Natural killer cell (primary cell): ENCODE measurements at places on chromosomes 13 and 19.

- no peak for DNase-seq
Observed at GRCh38 chr19:55158848-55159749, 1.6 kb upstream of the TNNI3 start.

DNA sequence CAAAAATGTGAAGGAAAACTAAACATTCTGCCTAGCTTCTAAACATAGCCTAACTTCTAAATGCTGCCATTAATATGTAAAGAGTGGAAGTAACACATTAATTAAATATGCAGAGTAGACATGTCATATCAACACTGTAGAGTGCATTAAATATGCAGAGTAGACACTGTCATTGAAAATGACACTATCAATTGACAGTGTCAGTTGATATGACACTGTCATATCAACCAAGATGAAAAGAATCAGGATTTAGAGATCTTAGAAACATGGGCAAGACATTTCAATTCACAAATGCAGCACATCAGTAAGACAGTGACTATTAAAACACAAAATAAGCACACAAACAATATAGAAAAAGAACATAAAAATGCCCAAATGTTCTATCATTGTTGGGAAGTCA, 25.3 kb downstream of the ESD start:
- no peak for DNase-seq

- DNase-seq: no peak
Observed at GRCh38 chr13:90320664-90321063, 1026.8 kb upstream of the MIR17HG start.

DNA sequence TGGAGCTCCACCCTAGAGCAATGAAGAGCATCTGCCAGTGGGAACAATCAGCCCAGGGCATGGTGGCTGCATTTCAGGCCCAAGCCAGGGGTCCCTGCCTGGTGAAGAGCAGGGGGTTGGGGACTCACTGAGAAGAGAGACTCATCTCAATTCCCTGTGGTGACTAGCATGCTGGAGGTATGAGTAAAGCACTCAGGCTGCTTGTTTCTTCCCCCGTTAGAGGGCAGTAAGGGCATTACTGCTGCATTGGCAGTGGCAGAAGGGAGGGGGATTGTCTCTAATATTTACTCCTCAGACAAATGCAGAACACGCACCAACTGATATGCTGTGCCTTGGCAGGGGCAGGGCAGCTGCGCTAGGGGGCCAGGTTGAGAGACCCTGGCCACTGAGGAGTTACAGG, 329.1 kb downstream of the SLITRK5 start:
- no peak for DNase-seq

DNA sequence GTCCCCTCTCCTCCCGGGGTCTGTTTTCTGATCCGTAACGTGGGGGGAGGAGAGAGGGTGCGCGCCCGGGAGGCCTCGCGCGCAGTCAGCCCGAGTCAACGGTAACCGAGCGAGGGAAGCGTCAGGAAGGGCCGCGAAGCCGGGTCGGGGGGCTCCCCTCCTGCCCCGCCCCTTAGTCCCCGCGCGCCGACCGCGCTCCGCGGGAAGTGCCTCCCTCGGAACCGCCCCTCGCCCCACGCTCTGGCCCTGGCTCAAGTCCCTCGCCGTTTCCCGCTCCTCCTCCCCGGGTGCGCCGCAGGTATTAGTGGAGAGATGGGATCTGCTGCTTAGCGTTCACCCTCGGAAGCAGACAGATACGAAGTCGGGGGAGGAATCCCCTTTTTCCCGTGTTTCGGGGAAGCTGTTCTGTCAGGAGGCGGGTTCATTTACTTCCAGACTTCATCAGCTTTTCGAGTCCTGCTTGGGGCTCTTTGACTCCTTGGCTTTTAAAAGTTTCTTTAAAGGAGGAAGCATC, 770 bp downstream of the HNRNPM start:
- DNase-seq: peak; percentile 44

DNA sequence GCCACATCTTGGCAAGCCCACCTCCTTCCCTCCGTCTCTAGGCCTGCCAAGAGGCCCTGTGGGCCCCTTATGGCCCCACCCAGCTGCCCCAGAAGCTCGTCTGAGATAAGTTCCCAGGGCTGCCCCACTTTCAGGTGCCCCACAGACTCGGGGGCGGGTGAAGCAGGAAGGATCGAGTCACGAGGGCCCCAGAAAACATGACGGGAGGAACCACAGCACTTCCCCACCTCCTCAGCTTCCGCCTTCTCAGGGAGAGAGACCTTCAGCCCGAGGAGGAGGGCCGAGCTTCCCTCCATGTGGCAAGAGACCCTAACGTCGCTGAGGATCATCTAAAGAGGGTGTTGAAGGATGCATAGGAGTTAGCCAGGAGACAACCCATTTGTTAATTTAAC, 4.5 kb upstream of the IL12RB1 start:
- DNase-seq: peak; percentile 54

DNA sequence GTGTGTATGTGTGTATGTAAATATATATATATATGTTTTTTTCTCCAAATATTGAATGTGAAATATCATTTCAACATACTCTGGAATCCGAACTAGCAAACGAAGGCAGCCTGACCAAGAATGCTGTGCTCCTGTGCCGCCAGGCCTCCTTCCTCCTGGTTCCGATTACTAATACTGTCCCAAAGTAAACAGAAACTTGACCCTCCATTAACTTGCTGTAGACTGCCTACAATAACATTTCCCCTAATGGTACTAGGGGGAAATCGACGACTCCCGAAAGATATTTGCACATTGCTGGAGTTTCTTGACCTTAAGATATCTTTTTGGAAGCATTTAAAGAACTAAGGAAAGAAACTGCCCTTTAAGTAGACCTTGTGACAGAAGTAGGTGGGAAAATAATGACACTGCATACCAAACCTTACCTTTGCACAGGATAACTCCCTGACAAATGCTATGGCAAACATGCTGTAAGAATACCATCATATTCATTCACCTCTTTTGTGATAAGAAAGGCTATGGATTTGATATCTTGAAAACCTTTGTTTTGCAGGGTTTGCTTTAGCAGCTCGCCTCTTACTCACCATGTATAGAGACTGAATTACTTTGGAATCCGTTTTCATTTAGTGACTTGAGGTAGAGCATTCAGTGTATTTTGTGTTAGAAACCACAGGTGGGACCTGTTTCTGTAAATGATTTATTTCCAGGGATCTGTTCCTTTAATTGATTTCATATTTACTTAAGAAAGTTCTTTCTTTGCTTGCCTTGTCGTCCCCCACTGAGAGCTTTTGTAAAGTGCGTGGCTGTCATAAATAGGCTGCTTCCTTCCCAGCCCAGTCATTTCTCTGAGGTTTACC, 80.1 kb downstream of the KLF5 start:
- no peak for DNase-seq

DNA sequence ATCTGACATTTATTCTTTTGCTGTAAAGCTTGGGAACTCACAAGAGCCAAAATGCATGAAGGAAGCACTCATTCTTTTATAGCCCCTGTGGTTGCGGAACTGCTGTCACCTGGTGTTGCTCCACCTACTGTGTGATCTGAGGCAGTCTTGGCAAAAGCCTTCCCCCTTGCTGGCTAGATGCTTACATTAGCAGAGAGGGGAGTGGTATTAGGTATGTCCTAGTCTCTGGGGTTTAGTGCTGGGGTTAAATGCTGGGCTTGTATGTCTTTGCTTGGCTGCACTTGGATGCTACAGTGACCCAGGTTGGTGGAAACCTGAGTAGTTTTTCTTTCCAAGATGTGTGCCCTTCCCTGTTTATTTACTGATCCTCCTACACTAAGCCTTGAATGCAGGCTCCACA, 99.3 kb downstream of the WDFY2 start:
- DNase-seq: no peak

DNA sequence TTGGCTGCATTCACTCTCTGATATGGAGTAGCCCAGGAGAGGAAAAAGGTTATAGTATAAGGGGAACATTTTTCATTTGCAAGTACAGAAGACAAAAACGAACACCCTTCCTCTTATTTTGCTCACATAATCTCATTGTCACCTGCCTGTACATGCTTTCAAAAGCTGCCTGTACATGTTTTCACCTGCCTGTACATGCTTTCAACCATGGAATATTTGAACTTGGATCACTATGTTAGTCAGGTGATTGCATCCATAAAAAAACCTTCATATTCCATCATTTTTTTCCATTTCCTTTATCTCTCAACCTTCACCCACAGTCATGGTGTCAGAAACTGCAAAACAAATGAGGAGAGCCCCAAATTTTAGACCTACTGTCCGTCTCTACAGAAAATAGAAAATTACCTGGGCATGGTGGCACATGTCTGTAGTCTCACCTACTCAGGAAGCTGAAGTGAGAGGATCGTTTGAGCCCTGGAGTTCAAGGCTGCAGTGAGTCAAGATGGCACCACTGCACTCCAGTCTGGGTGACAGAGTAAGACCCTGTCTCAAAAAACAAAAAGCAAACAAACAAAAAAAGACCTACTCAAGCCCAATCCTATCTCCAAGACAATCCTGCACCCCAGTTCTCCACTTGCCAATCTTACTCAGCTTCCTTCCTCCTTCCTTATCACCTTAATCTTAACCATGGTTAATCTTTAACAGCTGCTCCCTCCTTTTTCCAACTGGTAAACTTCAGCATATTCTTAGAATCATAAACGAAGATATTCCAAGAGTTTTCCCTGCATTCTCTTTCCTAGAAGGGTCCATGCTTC, 11.6 kb downstream of the IGFL2 start:
- no peak for DNase-seq

- no peak for DNase-seq
Observed at GRCh38 chr19:33447336-33448158, 74.0 kb downstream of the CEBPG start.

DNA sequence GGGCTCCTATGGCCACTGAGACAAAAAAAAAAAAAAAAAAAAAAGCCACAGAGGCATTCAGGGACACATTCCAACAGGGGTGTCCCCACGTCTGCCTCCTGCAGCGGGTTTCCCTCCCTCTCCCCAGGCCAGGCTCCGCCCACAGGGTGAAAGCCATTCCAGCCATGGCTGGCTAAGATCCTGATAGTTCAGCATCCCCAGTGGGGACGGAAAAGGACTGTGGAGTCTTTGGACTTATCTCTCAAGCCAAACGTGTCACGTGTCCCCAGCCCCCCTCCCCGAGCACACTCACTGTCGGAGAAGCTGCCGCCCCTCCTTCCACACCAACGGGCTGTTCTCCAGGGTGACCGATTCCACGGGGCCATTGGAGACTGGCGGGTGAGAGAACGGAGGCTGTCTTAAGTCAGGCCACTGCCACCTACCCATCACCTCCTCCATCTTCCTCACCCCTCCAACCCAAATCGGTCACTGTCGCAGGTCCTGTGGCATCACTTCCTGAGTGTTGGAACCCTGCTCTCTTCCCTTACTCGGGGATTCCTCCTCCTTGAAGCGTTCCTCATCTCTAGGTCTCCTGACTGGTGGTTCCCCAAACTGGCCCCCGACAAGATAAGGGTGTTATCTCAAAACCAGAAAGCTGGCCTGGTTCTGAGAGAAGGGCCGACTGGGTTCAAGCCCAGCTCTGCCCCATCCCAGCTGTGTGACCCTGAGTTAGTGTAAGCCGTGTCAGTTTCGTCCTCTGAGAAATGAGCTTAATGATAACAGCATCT, 9.1 kb upstream of the FKRP start:
- DNase-seq: no peak

DNA sequence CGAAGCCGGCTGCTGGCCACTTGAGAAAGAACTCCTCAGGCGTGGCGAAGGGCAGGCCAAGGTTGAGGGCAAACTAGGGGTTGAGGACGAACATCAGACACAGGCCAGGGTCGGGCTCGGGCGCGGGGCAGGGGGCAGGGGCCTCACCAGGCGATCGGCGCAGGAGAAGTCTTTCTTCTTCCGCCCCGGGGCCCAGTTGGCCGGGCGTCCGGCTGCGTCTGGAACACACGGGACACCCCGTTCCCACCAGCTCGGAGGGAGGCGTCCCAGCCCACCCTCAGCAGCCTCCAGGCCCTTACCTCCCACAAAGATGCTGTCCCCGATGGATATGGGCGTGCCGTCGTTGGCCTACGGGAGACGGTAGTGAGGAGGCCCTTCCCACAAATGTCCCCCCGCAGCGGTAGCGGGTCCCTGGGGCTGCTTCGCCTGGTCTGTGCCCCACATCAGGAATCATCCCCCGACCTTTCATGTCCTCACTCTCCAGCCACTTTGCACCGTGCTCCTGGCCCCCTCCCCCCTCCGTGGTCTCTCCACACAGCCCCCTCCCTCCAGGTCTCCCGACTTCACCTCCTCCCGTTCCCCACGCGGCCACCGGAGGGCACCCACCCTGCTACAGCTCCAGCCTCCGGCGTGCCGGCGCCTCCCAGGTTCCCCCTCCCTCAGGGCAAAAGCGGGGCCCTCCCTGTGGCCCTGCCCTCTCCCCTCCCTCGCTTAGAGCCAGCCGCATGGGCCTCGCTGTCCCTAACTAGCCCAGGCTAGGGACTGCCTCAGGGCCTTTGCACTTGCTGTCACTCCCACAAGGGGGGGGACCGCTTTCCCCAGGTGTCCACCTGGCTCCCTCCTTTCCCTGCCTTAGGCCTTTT, 4.8 kb downstream of the PNKP start:
- DNase-seq: peak; percentile 37

GRCh38 chr19:36420961-36421748, 2.7 kb upstream of the ZFP82 start:
- no peak for DNase-seq

DNA sequence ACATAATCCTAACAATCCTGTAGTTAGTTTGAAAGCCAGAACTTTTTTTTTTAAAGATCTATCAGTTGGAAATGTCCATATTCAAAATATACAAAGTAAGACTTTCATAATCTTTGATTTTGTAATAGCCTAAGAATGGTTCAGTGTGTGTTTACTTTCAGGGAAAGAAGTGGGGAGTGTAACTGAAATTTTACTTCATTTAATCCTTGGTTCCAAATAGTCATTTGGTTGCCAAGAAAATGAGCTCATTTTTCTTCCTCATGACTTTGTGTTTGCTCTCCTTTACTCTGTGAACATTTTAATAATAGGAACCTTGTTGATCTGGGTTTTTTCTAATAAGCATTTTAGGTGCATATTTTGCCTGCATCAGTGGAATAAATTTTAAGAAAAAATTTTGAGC, 278.8 kb downstream of the SLITRK6 start:
- DNase-seq: no peak

DNA sequence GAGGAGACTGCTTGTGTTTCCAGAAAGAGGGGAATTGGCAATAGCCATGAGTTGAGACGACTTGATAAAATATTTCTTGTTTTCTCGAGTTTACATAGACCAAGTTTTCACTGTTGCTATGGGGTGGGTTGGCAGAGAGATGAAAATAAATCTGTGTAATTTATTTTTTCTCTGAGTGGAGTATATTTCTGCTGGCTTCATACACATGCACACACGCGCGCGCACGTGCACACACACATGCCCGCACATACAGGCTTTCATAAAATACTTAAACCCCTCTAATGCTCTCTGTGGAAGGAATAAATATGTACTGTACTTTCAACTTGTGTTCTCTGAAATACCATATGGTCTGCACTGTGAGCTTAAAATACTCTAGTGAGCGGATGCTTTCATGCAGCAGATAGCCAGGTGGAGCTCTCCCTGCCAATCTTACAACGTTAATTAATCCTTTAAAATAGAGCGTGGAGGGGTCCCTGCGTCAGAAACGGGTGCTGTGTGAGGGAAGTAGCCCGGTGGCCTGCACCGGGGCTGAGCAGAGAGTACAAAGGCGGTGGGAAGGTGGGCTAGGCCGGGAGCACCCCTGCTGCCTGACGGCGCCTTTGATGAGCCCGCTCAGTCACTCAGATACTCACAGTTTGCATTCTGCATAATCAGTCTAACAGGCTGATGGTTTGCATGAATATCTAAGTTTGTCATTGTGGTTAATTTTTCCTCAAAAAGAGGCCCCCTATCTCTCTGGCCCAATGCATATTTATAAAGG, 44.1 kb downstream of the CCNE1 start:
- DNase-seq: no peak
